ENCODE measurements at places on chromosomes 7 and 10.

GRCh38 chr10:269440-270074, 134.3 kb downstream of the ZMYND11 start:
- DNase-seq: no peak

- DNase-seq: no peak
These were observed 1011.3 kb downstream of the XPNPEP1 start for GRCh38 chr10:108911814-108912541.

- no peak for DNase-seq
These were observed 28.2 kb upstream of the AKAP9 start for GRCh38 chr7:91912494-91912893.

- no peak for DNase-seq
These were observed 37.5 kb upstream of the PLXNA4 start for GRCh38 chr7:132613737-132614136.

DNA sequence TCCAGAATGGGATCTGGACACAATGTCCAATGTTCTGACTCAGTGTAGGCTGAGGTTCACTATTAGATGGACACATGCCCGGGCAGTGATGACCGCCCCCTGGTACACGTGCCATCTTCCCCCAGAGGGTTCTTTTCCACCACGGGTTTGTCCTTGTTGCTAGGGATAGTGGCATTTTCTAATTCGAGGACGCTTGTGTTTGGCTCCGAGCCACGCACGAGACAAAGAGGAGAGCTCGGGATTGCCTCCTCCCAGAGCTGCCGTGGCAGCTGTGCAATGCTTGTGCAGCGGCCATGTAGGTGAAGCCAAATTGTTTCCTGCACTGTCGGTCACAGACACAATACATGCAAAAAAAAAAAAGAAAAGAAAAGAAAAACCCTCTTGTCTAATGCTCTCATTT, 207.5 kb downstream of the PAXIP1 start:
- no peak for DNase-seq

GRCh38 chr10:6068006-6068405, 5.8 kb upstream of the IL2RA start:
- no peak for DNase-seq

DNA sequence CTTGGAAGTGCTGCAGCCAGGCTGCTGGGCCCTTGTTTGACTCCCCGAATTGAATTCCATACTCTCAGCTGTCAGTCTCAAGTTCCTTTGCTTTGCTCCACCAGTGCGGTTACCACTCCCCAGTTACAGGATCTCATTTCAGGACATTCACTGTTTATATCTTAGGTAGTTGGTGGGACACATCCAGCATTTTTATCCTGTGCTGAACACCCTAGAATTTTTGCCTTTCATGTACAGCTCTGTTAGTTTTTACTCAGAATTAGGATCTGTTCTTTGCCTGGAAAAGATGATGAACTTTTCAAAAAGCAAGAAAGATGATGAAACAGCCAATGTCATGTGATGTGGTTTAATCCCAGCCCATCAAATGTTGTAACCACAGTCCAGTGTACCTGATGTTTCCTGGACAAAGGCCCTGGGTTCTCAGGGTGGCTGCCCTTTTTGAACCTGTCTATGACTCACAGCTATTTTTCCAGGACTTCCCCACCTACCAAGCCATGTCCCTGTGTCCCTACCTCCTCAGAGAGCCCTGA, 149.7 kb downstream of the NOC3L start:
- no peak for DNase-seq

GRCh38 chr10:67257018-67257417, 331.2 kb downstream of the LRRTM3 start:
- DNase-seq: no peak

DNA sequence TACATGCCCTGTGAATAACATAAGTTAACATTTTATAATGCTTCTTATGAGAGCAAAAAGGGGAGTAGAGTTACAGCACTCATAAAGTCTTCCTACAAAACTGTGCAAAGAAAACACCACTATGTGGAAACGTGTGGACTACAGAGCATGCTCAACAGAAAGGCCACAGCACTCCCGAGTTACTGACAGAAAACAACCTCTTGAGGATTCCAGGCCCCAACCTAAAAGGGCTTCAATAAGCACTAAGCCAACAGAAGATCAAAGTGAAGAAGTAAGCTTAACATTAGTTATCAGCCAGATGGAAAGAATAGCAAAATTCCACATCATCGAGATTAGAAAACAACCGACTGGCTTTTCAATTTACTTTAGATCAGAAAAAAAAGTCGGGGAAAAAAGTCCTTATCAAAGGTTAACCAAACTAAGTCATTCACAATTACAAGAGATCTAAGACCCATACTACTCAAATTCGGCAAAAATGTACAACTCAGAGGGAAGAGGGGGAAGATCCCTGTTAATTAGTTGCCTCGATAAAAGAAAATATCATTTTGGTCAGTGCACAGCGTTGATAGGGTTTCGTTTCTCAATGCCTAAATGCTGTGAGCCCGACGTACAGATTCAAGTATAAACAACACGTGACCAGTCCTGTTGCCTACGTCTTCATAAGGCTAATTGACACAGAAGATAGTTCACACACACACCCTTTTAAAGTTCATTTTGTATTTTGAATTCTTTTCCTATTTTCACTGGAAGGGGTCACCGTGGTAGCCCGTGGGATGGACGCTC, 1.4 kb downstream of the KBTBD2 start:
- DNase-seq: no peak

DNA sequence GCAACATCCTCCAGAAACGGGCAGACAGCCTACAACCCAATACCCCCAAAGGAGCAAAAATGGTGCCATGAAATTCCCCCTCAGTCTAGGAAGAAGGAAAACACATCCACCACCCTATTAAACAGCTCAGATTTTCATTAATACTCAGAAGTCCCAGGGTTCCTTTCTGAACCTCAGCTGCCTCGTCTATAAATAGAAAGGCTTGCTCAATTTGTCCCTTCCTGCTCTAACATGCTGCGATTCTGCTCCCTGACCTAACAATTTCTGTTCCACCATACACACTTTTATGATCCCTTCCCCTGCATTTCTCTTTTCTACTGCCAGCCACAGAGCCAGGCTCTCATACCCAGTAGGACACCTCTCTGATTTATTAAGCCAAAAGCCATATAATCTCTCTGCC, 68.1 kb downstream of the MTERF1 start:
- DNase-seq: no peak

DNA sequence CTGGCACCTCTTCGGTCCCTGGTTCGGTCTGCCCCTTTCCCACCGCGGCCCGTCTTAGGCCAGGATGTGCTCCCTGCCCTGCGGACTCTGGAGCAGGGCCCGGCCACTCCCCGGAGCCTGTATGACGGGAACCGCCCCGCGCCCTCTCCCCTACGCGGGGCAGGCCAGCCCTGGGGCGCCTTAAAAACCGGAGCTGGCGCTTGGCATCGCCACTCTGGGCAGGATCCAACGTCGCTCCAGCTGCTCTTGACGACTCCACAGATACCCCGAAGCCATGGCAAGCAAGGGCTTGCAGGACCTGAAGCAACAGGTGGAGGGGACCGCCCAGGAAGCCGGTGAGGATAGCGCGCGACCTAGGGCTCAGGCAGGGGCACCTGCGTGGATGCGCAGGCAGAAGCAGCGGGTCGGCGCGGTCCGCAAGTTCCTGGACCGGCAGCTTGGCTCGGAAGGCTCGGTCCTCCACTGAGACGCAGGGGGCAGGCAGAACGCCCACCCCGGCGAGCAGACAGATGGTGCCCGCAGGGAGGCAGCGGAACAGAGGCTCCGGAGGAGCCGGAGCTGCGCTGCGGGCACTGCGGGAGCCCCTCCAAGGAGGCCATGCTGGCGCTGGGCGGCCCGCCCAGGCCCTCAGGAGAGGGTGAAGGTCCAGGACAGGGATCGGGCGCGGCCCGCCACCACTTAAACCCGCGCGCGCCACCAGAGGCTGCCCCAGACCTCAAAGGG, at the start of gene ADIRF:
TSS of gene ADIRF (plus strand) at position 212 of the 723 bp plus-strand sequence. CDS start at position 275, 63 bp downstream.
- DNase-seq: no peak

DNA sequence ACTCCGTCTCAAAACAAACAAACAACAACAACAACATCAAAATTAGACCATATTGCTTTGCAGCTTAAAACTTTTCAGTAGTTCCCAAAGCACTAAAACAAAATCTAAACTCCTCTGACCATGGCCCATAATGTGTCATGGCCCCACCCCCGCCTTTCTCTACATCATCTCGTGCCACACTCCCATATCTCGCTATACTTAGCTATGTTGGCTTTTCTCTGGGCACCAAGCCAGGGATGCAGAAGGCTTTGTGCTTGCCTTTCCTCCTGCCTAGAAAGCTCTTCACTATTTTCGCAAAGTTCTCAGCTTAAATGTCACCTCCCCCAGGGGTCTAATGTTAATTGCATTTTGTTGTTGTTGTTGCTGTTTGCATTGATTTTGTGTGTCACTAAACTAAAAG, 15.1 kb upstream of the SLC16A12 start:
- no peak for DNase-seq

GRCh38 chr10:5951167-5951711, 26.1 kb downstream of the IL15RA start:
- no peak for DNase-seq

DNA sequence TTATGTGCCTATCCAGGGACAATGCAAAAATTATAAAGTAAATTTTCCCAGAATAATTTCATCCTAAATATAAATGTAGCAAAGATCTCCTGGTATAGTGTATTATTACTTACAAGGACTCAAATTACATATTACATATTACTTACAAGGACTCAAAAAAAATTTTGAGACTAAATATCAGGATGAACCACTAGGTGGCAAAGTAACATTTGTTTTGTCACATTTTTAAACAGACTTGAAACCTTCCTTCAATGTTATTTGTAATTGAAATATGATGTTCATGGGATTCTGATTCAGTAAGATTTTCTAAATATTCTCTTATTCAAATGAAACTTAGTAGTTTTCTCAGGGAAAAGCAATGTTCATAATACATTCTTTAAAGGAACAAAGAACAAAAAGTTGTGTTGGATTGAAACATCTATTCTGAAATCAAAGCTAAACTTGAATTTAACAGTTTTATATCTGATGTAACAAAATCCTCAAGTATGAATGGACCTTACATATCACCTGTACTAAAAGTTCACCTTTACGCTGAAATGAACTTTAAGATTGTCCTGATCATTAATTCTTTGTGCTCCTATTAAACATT, 74.3 kb upstream of the GNAI1 start:
- DNase-seq: no peak

GRCh38 chr10:53440601-53441000, 668.0 kb upstream of the MBL2 start:
- no peak for DNase-seq

DNA sequence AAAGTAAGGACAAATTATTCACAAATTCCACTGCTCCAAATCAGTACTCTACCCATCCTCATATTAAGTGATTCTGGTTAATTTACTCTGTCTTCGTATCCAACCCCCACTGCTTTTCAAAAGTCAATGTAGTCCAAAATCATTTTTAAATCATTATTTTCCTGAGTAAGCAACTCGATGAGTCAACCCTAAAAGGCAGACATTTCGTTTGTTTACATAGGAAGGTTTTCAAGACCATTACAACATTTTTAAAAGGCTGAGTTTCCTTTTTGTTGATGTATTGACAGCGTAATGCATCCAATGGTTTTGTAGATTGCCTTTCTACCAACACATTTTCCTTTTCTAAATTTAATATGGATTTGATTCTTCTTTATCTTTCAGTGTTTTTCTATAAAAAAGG, 523.0 kb upstream of the ANKRD30A start:
- DNase-seq: no peak

- no peak for DNase-seq
These were observed 37.7 kb upstream of the FAM3C start for GRCh38 chr7:121433775-121434174.

DNA sequence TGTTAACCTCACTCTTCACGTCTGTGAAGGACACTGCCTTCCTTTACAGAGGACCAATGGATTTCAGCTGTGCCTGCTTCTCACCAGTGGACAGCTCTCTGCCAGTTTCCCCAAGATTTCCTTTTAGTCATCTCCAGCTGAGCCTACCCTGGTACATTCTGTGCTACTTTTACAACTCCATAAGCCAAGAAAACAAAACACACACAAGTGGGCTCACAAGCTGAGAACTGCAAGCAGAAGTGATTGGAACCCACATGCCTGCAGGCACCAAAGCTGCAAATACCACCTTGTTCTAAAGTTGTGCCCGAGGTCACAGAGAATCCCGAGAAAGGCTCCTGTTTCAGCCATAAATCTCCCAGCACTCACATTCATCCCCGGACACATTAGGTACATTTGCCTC, 636.8 kb downstream of the PHTF2 start:
- DNase-seq: no peak

DNA sequence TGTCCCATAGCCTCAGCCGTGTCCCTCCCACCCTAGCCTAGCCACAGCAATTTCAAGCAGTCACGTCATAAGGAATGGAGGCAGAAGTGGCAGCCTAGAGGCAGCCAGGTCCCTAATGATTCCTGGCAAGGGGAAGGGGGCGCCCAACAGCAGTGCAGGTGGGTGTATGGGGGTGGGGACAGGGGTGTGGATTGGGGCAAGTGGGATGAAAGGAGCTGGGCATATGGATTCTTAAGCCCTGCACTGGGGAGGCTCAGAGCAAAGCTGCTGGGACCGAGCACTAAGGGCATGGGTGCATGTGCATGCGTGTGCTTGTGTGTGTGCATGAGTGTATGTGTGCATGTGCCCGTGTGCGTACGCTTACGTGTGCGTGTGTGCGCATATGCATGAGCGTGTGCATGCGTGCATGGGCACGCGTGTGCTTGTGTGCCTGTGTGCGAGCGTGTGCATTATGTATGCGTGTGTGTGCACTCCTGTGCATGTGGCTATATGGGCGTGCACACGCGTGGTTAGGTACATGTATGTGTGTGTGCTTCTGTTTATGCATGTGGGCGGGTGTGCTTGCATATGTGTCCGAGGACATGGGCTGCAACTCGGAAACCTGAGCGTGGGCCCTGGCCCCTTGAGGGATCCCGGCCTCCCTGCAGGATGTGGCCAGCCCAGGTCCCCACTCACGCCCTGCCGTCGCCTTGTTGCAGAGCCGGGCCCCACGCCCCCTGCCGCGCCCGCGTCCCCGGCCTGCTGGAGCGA, 34.1 kb downstream of the SH2B2 start:
- DNase-seq: no peak

DNA sequence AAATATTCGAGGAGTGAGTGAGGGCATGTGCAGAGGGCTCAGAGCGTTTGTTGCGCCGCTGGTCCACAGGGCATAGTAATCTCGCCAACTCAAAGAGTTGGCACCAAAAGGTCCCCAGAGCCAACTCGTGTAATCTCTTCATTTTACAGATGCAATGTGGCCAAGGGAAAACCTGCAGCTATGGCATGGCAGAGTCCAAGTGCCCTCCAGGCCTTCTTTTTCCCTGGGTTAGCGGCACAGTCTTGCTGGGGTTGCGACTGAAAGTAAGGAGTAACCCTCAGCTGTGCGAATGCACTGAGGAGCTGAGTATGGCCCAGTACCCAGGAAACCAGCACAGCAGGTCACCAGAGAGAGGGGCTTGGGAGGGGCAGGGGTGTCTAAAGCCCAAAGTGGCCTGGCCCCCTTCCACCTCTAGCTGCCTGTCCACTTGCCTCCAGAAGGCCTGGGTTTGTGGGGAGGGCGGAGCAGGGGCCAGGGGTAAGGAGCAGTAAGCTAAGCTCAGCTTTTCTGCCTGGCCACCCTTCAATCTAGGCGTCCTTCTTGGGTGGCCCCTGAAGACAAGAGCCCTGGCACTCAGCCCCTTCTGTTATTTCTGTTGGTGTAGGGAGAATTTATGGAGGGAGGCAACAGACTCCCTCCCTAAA, 3.3 kb upstream of the GAD2 start:
- no peak for DNase-seq

Measured in stimulated activated CD4-positive, alpha-beta T cell treated with anti-CD3 and anti-CD28 coated beads, TNF-alpha, amount 100 ng/mL, for 1 hour (primary cell).